Muscle of leg (tissue), 16 donors: ENCODE measurements at places on chromosomes 13 and 19. TPM values are rescaled to one million over a fixed set of nuclear protein-coding genes. Genes with fewer than 3 reads are reported as not detected.

- no peak for DNase-seq
Observed at GRCh38 chr13:40172149-40172591, 494.3 kb downstream of the FOXO1 start.

- no peak for DNase-seq
Observed at GRCh38 chr13:40231751-40232150, 434.7 kb downstream of the FOXO1 start.

GRCh38 chr19:4635754-4636116, 3.6 kb upstream of the TNFAIP8L1 start:
- peak; percentile 43 for DNase-seq

- peak; percentile 99 for DNase-seq
Observed at GRCh38 chr19:56838909-56839651, 1.4 kb downstream of the PEG3 start.

GRCh38 chr13:42155251-42155650, 106.8 kb downstream of the DGKH start:
- DNase-seq = no peak

GRCh38 chr19:3277649-3278048, 53.2 kb downstream of the CELF5 start:
- DNase-seq = no peak

DNA sequence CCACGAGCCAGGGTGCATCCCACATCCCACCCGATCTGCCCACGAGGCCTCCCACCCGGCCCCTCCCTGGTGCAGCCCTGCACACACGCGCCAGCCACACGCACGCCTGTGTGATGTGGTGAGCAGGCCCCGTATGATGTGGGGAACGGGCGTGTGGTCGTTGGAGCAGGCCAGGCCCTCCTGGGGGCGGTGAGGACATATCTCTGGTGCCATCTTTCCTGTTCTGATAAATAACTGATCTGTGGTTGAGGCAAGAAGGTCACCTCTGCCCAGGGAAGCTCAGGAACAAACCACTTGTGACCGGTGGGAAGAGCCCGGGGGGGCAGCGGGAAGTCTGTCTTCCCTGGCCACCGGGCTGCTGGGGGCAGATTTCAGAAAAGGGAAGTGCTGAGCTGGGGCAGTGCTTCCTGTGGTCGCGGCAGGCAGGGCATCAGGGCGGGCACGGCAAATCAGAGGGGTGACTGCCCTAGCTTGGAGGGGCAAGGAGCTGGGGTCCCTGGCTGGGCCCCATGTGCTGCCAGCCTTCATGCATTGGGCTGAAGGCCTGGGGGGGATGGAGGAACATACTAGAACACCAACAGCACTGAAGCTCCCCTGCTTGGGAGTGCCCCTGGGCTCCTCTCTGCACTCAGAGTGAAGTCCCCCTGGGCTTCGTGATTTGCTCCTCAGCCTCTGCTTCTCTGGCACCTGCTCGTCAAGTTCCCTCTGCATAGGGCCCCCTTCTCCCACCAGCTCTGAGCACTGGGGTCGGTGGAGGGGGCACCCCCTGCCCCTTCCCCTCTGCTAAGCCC, 35.2 kb upstream of the SLC7A10 start:
- peak; percentile 45 for DNase-seq

- peak; percentile 86 for DNase-seq
Observed at GRCh38 chr19:43438291-43439031, 23.8 kb downstream of the TEX101 start.

DNA sequence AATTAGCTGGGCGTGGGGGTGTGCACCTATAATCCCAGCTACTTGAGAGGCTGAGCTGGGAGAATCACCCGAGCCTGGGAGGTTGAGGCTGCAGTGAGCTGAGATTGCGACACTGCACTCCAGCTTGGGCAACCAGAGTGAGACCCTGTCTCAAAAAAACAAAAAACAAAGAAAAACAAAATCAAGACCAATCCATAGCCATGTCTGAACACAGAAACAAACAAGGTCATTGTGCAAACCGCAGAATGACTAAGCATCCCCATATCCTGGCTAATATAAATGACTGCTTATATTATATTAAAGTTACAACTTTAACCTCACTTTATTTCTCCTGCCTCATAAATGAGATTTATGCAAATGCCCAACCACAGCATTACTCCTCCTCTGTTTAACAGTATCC, 2.3 kb upstream of the LYPD3 start:
- no peak for DNase-seq

- no peak for DNase-seq
Observed at GRCh38 chr19:3586127-3586626, 899 bp downstream of the GIPC3 start.

DNA sequence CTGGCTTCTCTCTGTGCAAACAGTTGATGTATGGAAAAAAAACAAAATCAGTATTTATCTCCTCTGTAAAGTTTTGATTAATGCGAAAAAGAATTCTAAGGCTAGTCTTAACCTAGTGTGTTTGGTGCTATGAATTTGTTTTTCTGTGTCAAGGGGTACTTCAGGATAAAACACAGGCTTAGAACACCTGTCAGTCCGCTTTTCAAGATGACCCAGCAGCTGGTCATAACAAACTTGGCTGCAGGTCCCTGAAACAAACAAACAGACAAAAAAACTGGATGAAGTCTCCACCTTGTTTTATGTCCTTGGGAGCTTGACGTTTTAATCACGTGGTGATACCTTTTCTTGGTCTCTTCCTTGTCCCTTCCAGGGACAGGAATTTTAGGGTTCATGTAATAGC, 689.3 kb downstream of the UQCRFS1 start:
- DNase-seq = no peak

- DNase-seq = peak; percentile 51
Observed at GRCh38 chr19:2478278-2478755, 2.4 kb downstream of the GADD45B start.

- no peak for DNase-seq
Observed at GRCh38 chr13:95222733-95223018, 78.6 kb downstream of the ABCC4 start.

DNA sequence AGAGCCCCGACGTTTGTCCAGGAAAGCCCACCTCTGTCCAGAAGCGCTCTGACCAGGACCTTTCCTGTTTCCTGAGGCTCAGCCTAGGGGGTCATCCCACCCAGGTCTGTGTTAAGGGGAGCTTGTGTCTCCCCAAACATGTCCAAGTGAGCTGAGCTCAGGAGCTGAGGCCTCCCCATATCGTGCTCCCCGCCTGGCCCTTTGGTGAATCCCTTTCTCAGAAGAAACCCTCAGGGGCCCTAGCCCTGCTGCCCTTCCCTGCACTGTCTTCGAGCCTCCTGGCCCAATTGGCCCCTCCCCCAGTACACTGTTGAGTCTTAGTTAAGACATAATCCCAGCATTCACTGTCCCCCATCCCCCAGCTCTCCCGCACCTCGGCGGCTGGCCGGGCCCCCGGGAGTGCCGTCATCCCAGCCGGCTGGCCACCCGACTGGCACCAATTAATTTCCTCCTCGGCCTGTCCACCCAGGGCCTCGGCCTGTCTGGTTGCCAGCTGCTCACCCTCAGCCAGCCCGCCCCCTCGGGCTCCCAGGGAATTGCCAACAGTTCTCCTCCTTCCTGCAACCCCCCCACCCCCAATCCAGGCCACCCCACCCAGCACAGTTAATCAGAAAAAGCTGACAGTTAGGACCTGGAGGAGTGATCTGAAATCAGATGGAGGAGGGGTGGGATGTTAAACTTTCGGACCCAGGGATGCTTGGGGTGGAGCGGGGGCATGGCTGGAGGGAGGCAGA, 13.6 kb downstream of the IER2 start:
- DNase-seq = peak; percentile 89

DNA sequence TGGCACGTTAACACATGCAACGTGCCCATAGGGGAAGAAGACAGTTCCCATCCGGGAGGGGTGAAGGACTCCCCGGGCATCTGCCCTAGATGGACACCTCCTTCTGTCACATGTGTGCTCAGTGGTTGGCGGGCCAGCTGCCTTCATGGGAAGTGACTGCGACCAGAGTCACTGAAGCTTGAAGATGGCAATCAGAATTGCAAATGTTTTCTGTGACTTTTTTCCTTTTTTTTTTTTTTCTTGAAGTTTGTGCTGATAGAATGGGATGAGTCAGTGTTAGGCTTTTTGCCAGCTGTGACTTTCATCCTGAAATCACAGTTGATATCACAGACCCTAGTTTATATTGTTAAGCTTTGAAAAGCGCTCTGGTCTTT, 109.2 kb upstream of the MCF2L start:
- no peak for DNase-seq

GRCh38 chr13:66509175-66509574, 721.0 kb downstream of the PCDH9 start:
- DNase-seq = no peak

DNA sequence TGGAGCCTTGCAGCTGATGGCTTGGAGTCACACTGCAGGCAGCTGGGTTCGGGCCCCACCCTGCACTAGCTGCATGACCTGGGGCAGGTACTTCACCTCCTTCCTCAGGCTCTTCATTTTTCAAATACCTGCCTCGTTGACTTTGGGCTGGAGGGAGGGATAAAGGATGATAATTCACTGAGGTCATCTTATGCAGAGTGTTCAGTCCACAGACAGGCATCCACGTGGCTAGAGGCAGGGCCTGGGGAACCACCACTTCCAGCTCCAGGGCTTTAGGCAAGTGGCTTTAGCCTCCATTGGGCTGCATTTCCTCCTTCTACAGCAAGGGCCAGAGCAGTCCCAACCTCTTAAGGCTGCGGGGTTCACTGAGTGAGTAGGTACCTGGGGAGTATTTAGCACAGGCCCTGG, 84.8 kb downstream of the SIPA1L3 start:
- no peak for DNase-seq

- no peak for DNase-seq
Observed at GRCh38 chr13:95378603-95379002, 77.4 kb upstream of the ABCC4 start.

DNA sequence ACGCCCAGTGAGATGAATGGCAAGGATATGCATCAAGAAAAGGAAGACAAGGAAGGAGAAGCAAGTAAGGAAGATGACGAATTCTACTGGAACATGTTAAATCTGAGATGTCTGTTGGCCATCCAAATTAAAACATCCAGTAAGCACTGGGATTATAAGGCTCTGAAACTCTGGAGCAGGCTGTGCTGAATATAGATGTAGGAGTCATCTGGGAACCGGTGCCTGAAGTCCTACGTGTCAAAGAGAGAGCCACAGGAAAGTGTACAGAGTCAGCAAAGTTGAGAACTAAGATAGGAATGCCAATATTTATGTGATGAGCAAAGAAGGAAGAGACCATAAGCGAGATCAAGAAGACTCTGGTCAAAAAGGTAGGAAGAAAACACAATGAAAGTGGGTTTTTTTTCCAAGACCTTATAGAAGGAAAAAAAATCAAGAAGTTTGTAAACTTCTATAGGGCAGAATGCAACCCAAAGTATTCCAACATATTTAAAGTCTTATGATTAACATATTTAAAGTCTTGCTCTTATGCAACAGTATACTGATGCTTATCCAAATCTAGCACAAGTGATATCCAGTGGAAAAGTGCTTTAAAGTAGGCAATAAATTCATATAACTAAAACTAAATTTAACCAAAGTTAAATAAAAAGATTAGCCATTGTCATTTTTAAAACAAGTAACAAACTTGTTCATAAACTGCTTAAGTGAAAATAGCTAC, 51.2 kb upstream of the EEF1AKMT1 start:
- peak; percentile 53 for DNase-seq

GRCh38 chr19:29771708-29772414, 39.9 kb upstream of the CCNE1 start:
- peak; percentile 78 for DNase-seq

GRCh38 chr19:41225238-41226052, 6.4 kb downstream of the AXL start:
- peak; percentile 94 for DNase-seq

DNA sequence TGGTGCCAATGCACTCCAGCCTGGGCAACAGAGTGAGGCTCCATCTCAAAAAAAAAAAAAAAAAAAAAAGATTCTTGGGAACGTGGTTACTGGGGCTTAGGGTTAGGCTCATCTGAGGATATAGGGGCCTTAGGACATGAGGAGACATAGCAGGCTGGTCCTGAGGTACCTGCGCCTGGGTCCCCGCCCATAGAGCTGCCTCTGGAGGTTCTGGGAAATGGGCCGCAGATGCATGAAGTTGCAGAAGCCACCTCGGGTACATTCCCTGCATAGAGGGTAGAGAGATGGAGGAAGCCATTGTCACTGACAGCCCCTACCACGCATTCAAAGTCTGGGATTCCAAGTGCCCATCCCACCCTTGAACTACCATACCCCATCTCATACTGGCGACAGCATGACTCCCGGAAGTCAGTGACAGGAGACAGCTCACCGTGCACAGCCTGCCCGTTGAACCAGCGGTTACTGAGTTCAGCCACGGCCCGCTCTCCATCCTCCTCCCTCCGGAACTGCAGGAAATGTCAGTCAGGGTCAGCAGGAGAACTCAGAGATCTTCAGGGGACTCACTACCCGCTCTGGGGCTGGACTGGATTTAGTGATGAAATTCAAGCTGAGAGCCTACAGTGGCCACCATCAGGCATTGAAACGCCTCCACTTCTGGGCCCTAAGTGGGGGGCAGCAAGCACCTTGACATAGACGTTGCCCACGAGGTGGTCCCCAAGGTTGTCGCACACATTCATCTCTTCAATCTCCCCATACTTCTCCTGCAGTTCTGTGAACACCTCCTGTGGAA, 1.4 kb downstream of the U2AF1L4 start:
- no peak for DNase-seq

The DIAPH3 gene
- polyA plus RNA-seq = 10.3 TPM

The ZNF17 gene
- 6.9 TPM for polyA plus RNA-seq

The NLRP5 gene
- not detected for polyA plus RNA-seq

The LRRC63 gene
- not detected for polyA plus RNA-seq

The CLASRP gene
- polyA plus RNA-seq = 54.4 TPM

The NOVA2 gene
- polyA plus RNA-seq = 3.2 TPM

The KCNC3 gene
- polyA plus RNA-seq = 1.1 TPM

The GARRE1 gene
- polyA plus RNA-seq = 21.0 TPM

The ARID3A gene
- 19.1 TPM for polyA plus RNA-seq

The STAP2 gene
- polyA plus RNA-seq = 8.1 TPM

The FGF21 gene
- not detected for polyA plus RNA-seq

The CACNG7 gene
- polyA plus RNA-seq = 2.0 TPM
